ENCODE measurements at places on chromosomes 6 and 20.
A peak's percentile ranks its signal among the peaks of the same experiment; 100 is the strongest.

- no peak for DNase-seq
Observed at GRCh38 chr6:130644175-130644574, 183.0 kb upstream of the SMLR1 start.

GRCh38 chr20:61355585-61355984, 103.5 kb downstream of the CDH4 start:
- no peak for DNase-seq

GRCh38 chr20:50130995-50131394, 18.0 kb upstream of the UBE2V1 start:
- DNase-seq: no peak

DNA sequence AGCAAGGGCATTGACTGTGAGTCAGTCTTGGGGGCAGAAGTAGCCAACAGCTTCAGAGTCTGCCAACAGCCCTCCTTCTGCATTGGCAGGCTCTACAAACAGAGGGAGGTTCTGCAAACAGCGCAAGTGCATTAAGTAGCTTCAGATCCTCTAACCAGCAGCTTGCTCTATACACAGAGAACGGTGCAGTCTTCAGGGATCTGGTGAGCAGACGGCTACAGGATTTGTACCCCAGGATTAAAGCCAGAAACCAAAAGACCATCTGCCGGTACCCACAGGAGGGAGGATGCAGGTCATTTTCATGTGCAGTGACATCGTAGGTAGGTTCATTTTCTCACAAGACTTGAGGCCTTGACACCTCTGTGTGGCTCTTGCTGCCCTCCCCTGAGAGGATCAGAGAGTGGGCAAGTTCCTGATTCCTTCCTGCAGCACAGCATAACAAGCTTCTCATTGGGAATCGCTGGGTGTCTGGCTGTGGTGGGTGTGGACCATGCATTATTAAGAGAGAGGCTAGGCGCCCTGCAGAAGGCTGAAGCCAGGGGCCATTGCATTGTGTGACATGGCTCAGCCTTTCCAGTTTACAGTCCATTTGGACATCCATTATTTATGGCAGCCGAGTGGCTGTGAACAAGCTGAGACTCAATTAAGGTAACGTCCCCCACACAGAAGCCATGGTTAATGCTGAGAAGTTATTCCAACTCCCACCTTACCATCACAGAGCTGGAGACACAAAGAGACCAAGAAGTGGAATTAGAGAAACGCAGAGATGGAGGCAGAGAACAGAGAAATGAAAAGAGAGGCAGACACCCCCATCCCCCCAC, 250.0 kb downstream of the LRFN2 start:
- no peak for DNase-seq

GRCh38 chr6:5094327-5094726, 9.2 kb downstream of the PPP1R3G start:
- peak; percentile 92 for DNase-seq

Measured in fibroblast of villous mesenchyme (primary cell).